ENCODE measurements at places on chromosomes 4 and X. TPM values are rescaled to one million over a fixed set of nuclear protein-coding genes. Genes with fewer than 3 reads are reported as not detected.

DNA sequence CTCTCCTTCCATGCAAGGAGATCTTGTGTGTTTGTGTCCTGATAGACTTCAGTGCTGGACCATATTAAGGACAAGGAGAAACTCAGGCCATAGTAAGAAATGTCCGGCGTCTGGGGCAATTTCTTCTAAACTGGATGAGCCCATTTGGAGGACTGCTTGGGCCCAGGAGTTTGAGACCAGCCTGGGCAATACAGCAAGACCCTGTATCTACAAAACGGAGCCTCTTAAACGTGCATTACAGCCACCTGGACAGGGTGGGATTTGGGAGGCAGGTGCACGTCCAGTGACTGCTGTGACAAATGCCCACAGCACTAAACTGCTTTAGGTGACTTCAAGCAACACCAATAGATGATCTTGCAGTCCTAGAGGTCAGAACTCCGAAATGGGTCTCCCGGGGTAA lies 311.9 kb downstream of the DHRSX start:
- no peak overlapping the region for H3K27ac ChIP-seq
- no peaks in the 10 kb centered on the region for H3K27me3 ChIP-seq
- no peaks in the 10 kb centered on the region for H3K4me1 ChIP-seq
- H3K4me3 ChIP-seq = no peak overlapping the region
- DNase-seq = no peak
- H3K36me3 ChIP-seq = no peaks in the 10 kb centered on the region

- no peaks in the 10 kb centered on the region for H3K27me3 ChIP-seq
- H3K4me3 ChIP-seq = no peak overlapping the region
- no peak for DNase-seq
- H3K4me1 ChIP-seq = no peaks in the 10 kb centered on the region
Measured at GRCh38 chr4:18106620-18107019, 85.1 kb upstream of the LCORL start.

DNA sequence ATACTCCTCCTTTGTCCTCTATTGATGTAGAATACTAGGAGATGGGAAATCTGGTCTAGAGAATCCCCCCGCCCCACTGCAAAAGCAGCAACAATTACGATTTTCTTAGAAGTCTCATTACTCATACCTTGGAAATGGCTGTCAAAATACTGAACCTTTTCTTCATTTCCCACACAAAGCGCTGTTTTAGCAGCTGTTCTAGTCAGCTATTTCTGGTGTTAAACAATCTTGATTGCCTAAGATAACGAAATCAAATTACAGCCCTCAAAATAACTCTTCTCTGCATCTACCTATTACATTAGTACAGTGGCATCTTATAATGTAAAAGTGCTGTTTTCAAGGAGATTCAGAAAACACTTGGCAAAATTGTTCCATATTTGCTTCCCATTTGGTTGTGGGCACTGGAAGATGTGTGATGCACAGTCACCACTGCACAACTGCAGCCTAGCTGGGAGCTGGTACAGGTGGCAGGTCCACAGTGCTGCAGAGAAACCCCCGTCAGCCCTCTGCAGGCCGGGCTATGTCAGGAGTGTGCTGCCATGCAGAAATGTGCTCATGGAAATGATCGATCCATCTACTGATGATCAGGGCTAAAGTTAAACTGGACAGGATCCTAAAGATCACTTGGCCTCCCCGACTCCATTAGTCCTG lies 50.4 kb downstream of the TBC1D9 start:
- H3K27me3 ChIP-seq = no peaks in the 10 kb centered on the region
- H3K27ac ChIP-seq = no peak overlapping the region
- no peaks in the 10 kb centered on the region for H3K4me1 ChIP-seq
- no peak for DNase-seq
- H3K4me3 ChIP-seq = no peak overlapping the region
- H3K36me3 ChIP-seq = peaks cover 2% of the 10 kb centered on the region

Gene ASB12
- total RNA-seq = not detected

Gene CYBB
- total RNA-seq = 43.7 TPM

DNA sequence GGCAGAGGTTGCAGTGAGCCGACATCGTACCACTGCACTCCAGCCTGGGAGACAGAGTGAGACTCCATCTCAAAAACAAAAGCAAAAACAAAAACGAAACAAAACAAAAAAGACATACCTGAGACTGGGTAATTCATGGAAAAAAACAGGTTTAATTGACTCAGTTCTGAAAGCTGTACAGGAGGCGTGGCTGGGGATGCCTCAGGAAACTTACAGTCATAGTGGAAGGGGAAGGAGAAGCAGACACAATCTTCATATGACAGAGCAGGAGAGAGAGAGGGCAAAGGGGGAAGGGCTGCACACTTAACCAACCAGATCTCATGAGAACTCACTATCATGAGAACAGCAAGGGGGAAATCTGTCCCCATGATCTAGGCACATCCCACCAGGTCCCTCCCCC lies 229.5 kb downstream of the STK32B start:
- no peaks in the 10 kb centered on the region for H3K36me3 ChIP-seq
- H3K4me3 ChIP-seq = no peak overlapping the region

Gene CTAG1A
- not detected for total RNA-seq

GRCh38 chr4:1927675-1928074 lies 56.5 kb downstream of the NSD2 start:
- no peaks in the 10 kb centered on the region for H3K4me1 ChIP-seq
- H3K36me3 ChIP-seq = no peaks in the 10 kb centered on the region
- no peak overlapping the region for H3K27ac ChIP-seq
- DNase-seq = no peak

GRCh38 chr4:80011636-80012236 lies 61.3 kb downstream of the ANTXR2 start:
- H3K27me3 ChIP-seq = no peaks in the 10 kb centered on the region
- no peak for DNase-seq
- H3K27ac ChIP-seq = no peak overlapping the region
- no peak overlapping the region for H3K4me3 ChIP-seq

Gene GASK1B
- total RNA-seq = 38.6 TPM

- H3K36me3 ChIP-seq = no peaks in the 10 kb centered on the region
- H3K27me3 ChIP-seq = no peaks in the 10 kb centered on the region
- no peak overlapping the region for H3K4me3 ChIP-seq
- no peak overlapping the region for H3K27ac ChIP-seq
- DNase-seq = no peak
Measured at GRCh38 chrX:103640401-103641155, 11.8 kb downstream of the TCEAL1 start.
